ENCODE measurements at places on chromosomes 4 and X. TPM values are rescaled to one million over a fixed set of nuclear protein-coding genes. Genes with fewer than 3 reads are reported as not detected.

Gene TCEAL6
- not detected for total RNA-seq

DNA sequence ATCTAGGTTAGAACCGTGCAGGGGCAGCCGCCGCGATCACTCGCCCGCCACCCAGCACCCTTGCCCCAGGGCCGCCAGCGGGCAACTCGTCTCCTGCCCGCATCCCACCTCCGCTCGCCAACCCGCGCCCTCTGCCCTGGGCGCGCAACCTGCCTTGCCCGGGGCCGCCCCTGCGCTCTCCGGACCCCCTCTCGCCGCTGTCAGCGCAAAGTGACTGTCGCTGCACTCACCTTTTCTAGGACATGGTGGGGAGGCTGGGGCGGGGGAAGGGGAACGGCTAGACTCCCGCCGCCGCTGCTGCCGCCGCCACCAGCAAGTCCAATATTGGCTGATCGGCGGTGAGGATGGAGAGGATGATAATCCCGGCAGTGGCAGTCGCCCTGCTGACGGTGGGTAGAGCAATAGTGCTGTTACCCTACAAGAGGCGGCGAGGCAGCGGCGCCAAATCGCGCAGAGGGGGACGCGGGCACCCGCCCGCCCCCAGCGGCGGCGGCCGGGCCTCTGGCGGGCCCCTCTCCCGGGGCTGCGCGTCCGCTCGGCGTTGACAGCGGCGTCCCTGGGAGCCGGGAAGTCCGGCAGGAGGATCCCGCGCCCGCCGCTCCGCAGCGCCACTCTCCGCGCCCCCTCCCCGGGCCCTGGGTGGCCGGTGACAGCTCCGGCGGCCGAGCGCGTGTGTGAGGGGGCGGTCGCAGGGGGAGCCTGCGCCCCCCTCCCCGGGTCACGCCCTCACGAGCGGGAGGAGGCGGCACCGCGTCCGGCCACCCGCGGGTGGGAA, 2.3 kb upstream of the NR3C2 start:
- no peak for DNase-seq

Gene TBX22
- not detected for total RNA-seq

GRCh38 chrX:56462389-56462788, 101.0 kb upstream of the UBQLN2 start:
- DNase-seq, result no peak

DNA sequence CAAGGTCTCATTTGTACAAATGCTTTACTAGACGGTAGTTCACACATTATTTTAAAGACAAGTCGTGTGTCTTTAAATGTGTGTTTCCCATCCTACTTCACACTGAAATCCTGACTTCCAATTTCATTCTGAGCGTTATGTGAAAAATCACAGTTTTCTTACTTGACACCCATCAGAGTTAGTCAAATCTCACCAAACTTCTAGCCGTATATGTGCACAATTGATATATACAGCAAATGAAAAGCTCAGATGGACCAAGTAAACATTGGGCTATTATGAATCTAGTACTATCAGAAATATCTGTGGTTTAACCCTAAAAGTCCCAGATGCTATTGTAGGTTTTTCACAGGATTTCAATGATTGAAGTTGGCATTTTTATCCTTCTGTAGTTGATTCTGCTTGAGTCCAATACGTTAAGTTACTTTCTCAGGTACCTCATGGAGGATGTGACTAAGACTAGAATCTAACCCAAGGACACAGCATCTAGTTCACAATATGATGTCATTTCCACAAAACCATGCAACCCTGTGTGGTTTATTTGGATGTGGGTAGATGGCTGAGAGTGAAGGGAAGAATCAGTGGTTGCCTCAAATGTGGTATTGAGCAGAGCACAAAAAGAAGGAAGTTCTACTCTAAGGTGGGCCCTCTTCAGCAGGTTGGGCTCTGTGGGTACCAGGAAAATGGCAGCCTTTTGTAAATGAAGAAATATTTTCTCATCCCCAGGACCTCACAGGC, 22.1 kb upstream of the TRIM60 start:
- no peak for DNase-seq

Gene HS3ST1
- total RNA-seq, result 0.22 TPM

Gene GUCY1B1
- total RNA-seq, result 2.5 TPM

Gene RBM46
- total RNA-seq, result not detected

Gene RHOXF1
- not detected for total RNA-seq

Gene STATH
- total RNA-seq, result not detected

Gene MAGT1
- 95.6 TPM for total RNA-seq

GRCh38 chrX:16882702-16883486, 12.7 kb upstream of the RBBP7 start:
- DNase-seq, result peak; percentile 35

DNA sequence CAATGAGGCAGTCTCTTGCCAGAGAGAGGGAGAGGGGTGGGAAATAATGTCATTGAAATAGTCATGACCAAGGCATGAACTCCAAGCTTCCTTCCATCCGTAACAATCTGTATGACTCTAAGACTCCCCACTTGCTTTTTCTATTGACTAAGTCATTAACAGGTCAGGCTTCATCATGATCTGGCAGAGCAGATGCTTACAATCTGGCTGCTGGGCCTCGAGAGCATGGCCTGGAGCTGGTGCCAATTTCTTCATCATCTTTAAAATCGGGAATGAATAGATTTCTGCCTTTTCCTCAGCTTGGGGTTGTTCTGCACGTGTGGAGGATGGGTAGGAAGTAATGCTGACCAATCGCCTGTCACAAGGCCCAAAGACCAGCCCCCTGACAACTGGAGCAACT, 280.6 kb upstream of the CLNK start:
- no peak for DNase-seq

GRCh38 chr4:1987721-1988326, 20.9 kb downstream of the NELFA start:
- DNase-seq, result no peak

Gene TMEM175
- total RNA-seq, result 27.8 TPM

Gene ADH7
- total RNA-seq, result not detected

DNA sequence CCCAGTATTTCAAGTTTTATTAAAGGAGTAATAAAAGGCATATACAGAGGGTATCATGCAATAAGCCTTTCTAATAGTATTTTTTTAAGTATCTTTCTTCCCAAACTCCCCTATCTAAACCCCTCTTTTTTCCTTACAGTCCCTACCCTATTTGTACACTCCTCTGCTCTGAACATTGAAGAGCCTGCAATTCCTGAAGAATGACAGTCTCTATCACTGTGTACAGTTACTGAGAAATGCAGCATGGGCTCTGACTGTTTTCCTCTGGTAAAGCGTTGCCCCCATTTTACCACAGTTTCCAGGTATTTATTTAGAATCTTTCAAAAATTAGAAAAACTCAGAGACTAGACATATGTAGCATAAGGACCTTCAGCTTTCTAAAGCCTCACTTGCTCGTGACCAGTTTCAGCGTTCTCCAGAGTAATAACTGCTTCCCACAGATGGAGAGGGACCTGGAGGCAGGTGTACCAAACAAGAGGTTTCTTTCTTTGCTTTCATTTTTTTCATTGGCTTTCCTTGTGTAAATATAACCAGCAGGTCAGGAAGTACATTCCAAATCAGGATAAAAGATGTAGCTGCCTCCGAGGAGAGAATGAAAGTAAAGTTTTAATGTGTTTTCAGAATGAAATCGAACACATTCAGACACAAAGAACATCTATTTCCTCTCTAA, 230.8 kb downstream of the CFAP299 start:
- no peak for DNase-seq

DNA sequence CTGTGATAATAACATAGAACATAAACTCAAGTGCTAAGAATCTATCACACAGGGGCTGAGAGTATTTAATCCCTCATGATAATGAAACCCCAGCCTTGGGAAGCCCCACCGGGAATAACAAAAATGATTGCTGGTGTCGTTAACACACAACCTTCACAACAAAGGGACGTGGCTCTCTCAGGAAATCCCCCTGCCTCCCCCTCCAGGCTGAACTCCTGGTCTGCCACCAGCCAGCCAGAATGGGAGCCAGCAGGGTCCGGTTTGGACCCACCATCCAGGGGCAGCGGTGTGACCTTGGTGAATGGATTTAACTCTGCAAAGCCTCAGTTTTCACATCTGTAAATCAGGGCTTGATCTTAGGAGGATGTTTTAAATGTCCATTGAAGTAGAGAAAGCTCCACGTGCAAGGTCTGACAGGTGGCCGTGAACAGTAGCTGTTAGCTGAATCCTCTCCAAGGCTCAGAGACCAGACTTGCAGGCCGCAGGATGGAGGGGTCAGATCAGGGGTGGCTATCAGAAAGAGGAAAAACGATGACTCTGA, 46.5 kb downstream of the ABLIM2 start:
- no peak for DNase-seq

DNA sequence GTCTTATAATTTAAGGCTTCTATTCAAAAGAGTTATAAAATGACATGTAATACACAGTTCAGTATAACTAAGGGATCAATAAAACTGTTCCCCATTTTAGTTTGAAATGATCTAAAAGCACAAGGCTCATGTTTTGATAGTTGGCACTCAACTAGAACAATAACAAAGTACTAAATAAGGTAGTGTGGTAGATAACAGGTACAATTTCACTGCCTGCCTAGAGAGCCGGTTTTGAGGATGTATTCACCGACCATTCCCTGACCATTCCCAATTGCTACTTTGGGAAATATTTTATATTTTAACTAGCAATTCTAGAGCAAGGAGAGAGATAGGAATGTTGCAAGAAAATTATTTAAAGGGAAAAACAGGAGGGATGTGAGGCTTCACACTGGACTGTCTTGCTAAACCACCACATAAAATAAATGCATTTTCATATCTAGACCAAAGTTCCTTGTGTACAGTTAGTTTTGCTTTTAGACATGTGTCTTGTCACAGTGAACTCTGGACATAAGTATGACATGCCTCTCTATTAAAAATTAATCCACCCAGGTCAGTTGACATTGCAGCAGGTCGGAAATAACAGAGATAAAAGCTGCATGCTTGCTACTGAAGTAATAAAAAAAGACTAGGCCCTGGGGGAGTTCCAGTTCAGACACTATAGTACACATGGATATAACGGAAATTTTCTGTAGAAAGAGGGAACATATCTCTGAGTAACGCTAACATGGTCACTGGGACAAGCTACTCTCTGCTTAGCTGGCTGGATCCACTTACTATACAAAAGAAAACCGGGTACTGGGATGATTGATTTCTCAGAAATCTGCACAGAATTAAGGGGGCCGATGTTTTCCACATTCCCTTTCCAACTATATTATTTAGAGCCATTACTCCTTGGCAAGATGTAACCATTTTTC, 56.3 kb upstream of the NAP1L5 start:
- DNase-seq, result no peak

DNA sequence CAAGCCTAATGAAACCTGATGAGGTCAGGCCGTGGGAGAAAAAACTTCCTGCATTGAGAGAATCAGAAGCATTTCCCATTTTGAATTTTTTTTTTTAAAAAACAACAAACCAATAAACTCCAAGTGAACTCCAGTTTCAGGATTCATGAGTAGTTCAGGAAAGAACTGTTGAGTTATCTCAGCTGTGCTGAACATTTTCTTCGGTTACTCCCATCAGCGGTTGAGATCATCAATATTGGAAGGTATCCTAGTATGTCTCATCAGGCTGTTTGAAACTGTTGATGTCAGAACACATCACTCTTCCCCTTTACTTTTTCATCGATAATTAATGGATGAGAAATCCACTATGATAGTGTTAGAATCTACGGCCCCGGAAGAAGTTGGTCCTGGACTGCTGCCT, 82.4 kb upstream of the ADGRG2 start:
- DNase-seq, result no peak

DNA sequence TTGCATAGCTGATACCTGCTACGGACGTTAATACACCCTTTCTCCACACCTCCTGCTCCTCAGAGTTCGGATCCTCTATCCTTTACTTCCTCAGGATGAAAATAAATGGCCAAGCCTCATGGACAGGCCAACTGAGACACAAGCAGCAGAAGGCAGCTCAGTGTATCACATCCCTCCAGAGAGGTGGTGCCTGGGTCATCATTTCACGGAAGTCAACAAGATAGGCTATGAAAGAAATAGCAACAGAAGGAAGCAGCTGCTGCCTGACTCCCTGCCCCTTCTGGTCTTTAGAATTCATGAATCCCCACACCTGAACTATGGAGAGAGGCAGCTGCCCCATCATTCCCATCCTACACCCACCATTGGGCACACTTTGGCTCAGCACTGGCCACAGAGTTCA, 267.1 kb upstream of the ETNPPL start:
- DNase-seq, result no peak

GRCh38 chr4:151718984-151719955, 41.5 kb downstream of the GATB start:
- no peak for DNase-seq

DNA sequence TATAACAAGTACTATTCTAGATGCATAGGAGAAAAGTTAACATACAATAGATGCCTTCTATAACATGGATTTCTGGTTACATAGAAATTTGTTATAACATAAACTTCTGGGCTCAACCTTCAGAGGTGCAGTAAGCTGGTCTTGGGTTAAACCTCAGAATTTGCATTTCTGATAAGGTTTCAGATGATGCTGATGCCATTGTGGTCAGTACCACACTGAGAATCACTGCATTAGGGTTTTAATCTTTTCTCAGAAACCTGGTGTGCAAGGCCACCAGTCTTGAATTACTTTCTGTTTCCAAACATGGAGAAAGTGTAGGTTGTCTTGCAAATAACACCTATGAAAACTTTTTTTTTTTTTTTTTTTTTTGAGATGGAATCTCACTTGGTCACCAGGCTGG, 146.2 kb downstream of the SPOCK3 start:
- no peak for DNase-seq

Measured in astrocyte (in vitro differentiated cells and primary cell).